Bronchial epithelial cell (primary cell): ENCODE measurements at places on chromosomes 2 and 18.

DNA sequence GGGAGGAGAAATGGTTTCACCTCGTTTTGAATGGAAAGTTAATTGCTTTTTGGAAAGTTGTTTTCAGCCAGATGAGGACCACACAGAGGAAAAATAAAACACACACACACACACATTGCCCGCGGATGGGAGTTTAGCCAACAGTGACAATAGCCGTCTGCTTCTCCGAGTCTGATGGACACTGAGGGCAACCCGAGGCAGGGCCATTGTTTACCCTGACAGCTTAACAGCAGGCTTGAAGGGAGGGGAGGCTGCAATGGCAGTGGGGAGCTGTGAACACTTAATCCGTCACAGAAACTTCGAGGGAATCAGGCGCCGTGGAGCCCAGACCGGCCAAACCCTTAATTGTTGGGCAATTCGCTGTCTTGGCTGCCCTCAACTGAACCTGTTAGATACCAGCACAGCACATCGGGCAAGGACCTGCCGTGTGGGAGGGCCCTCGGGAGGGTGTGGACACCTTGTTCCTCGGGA is 145.9 kb downstream of the ACKR3 start:
- no peak for DNase-seq

DNA sequence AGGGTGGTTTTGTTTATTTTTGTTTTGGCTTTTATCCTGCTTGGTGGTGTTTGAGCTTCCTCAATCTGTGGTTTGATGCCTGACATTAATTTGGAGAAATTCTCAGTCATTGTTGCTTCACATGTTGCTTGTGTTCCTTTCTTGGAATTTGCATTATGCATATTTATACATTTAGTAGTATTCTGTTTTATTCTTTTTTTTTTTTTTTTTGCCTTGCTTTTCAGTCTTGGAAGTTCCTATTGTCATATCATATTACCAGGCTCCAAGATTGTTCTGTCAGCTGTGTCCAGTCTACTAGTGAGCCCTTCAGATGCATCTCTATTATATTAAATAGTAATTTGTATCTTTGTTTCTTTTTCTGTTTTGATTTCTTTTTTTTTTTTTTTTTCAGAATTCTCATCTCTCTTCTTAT is 77.0 kb downstream of the EPC2 start:
- DNase-seq, result no peak

- no peak for DNase-seq
Observed at GRCh38 chr2:30472326-30472725, 25.3 kb downstream of the LCLAT1 start.

DNA sequence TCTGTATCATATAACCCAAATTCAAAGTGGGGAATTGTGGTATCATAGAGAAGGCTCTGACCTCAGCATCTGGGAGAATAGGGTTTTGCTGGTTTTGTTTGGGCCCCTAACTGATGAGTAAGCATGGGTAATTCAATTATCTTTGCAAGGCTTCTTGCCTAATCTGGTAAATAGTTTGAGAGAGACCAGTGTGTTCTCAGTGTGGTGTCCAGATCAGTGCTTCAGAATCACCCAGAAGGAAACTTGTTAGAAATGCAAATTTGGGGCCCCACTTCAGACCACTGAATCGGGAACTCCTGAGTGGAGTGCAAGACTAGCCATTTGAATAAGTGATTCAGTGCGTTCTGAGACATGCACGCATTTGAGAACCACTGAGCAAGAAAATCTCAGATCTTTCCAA is 282.7 kb downstream of the EPHA4 start:
- no peak for DNase-seq

DNA sequence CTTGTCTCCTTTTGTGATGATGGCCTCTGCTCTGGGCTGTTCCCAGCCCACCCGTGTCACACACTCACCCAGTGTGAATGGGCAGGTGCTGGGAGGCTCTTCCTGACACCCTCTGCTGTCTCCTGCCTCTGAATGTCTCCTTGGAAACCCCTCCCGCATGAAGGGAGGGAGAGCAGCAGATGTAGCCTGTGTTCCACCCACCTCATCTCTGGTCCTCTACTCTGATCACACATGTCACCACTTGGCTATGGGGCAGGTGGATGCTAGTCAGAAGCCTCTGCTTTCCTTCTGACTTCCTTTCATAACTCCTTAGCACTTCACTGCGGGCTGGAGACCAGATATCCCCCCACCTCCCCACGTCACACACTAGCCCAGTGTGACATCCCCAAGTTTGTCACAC is 23.9 kb downstream of the EFR3B start:
- no peak for DNase-seq

DNA sequence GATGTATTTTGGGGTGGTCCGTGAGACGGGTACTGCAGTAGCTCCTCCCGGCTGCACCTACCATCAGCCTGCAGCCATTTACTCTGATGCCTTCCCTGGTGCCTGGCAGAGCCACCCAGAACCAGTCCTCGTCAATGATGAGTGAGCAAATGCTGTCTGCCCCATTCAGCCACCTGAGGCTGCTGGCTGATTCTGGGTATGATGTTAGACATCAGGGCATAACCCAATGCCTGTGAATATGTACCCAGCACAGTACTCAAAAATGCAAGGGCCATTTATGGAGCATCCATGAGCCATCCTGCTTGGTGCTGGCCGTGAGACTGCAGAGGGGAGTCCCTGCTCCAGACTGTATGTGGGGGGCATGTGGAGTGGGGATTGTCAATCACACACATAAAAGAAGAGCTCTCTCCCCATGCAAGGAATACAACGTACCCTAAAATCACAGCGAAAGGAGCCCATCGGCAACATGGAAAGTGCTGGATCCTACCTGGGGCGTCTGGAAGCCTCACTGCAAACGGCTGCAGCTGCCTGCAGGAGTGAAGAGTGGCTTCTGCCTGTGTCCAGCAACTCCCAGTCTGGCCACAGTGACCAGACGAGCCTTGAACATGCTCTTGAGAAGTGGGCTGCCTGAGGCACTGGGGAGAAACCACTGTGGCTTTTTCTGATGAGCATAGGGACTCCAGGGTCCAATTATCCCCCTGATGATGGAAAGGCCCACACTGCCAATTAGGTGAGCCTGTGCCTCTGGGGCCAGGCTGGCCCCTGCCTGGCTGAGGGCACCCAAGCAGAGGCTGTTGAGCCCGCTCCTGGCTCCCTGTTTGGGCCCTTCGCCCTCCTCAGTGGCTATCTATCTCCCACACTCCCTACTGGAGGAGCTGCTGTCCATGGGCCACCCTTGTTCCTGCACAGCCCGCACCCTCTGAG is 2.4 kb upstream of the OR6B2 start:
- DNase-seq, result no peak

- no peak for DNase-seq
Observed at GRCh38 chr2:113986762-113987290, 96.9 kb downstream of the ACTR3 start.

- DNase-seq, result no peak
Observed at GRCh38 chr18:56662902-56663301, 11.7 kb downstream of the WDR7 start.

GRCh38 chr18:59650266-59650820 is 46.9 kb downstream of the CCBE1 start:
- DNase-seq, result no peak

DNA sequence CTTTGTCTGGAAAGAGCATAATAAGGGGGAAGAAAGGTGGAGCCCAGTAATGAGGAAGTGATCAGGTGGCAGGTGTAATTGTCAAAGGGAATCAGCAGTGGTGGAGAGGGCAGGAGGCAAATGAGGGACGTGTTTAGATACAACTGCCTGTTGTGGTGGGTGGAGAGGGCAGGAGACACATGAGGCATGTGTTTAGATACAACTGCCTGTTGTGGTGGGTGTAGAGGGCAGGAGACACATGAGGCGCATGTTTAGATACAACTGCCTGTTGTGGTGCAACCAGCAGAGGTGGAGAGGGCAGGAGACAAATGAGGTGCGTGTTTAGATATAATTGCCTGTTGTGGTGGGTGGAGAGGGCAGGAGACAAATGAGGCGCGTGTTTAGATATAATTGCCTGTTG is 173.1 kb downstream of the ANKRD30B start:
- DNase-seq, result no peak

GRCh38 chr2:60528281-60529020 is 25.0 kb downstream of the BCL11A start:
- no peak for DNase-seq

DNA sequence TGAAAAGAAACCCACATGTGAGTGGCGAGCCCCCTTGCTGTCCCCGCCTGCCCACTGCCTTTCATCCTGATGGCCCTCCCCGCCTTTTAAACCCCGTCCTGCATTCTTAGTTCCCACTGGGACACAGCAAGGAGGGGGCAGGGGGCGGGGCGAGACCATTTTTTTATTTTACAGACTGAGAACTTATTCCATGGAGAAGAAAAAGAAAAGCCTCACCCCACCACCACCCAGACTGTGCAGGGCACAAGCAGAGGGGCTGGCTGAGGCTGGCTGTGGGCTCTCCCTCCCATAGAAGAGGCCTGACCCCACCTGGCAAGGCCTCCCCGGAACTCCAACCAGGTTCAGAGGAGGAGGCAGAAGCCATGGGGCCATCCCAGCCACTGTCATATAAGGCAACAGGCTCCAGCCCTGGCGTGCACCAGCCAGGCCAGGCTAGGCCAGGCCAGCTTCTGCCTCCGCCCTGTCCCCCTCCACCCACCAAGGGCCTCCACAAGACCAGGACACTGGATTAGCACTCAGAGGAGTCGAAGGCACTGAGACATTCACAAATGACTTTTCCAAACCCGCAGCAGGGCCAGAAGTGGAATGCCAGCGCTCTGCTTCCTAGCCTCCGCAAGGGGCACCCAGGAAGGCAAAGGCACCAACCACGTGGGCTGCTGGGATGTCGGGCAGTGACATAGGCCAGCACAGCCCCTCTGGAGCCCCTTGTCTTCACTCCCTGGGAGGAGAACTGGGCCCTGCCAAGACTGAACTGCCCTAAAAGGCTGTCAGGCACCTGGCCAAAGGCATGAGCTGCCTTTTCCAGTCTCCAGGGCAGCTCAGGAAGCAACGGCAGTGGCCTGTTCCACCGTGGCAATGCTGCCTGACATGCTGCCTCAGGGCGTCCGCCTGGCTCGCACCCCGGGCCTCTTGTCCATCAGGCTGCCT is 37.5 kb upstream of the SEMA4C start:
- DNase-seq, result no peak

DNA sequence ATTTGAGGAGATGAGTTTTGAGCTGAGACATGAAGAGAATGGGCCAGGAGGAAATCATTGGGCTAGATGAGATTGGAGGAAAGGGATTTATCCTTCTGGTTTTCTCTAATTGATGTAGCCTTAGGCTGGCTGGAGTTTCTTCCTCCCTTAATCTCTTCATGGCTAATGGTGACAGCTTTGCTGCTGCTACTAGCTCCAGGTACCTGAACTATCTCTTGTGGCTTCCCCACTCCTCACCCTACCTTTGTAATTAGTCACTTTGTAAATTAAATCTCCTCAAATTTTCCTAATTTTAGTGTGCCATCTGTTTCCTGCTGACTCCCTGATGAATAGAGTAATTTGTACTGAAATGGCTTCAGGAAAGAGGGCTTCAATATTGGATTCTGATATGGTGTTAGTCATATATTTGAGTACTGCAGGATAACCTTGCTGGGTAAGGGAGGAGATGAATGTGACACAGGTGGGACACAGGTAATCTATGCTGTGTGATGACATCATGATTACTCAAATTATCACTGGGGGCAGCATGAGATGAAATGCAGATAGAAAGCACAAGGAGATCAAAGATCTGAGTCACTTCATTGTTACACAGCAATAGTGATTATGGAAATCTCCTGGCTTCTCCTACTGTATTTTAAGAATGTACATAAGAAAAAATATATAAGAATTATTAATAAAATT is 1134.1 kb upstream of the DDX18 start:
- no peak for DNase-seq

DNA sequence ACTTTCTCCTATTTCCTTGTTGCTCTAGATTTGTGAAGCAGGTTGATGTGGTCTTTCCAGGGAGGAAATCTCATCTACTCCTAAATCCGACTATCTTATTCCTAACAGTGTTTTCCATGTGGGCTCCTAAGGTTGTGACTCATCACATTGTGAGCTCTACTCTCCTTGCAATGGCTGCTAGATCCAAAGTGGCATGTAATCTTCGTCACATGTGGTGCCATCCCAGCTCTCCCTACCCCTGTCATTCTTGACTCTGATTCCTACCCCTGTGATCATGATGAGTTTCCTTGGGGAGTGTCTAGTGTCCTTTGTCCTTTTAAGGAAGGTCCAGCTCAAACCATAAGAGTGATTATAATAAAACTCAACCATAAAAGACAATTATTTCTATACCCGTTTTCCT is 47.3 kb upstream of the GULP1 start:
- DNase-seq, result peak; percentile 7

DNA sequence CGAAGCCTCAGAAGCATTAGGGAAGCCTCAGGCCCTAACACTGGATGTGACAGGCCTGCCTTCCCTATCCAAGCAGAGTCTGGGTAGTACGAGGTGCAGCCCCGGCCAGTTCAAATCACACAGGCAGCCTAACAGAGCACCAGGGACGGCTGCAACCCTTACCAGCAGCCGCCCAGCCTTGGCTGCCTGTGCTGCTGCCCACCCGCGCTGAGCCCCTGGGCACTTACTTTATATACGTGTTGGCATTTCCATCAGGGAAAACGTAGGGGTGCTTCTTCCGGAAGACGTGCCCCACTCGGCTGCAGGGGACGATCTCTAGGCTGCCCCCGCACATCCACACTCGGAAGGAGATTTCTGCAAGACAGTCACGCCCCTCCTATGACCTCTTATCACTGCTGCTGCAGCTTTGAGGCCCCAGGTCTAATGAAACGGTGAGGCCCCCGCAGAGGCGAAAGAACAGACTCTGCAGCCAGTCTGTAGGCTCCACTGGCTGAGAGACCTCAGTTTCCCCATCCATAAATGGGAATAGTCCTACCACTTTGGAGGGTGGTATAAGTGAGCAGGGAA is 124.7 kb upstream of the CAPN13 start:
- no peak for DNase-seq

GRCh38 chr2:172555272-172555521 is 693 bp upstream of the PDK1 start:
- no peak for DNase-seq

DNA sequence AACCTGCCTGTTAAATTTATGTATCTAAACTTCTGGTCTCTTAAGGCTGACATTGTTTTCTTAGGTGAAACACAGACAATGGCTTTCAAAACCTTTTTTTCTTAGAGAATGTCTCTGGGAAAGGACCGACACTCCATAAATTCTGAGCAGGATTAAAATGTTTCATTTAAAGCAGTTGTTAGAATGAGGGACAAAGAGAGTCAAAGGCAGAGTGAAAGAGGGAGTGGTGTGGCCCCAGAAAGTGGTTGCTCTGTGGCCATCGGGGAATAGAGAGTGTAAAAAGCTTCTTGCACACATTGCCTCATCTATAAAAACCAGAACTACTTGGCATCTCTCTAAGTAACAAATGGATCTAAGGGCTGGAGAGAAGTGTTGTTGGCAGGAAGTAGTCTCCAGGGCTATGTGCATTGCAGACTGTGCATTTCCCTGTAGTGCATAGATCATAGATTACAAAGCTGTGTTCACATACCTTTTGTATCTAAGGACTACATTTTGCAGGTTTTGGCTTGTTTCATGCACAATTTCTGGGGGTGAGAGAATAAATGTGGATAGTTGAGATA is 3.6 kb downstream of the RPRM start:
- no peak for DNase-seq

- no peak for DNase-seq
Observed at GRCh38 chr2:190666895-190667294, 18.0 kb downstream of the NAB1 start.
